ENCODE measurements at places on chromosomes 1 and 21. TPM values are rescaled to one million over a fixed set of nuclear protein-coding genes. Genes with fewer than 3 reads are reported as not detected.

LMX1A gene
- not detected for total RNA-seq

S1PR1 gene
- total RNA-seq, result 10.1 TPM

DNA sequence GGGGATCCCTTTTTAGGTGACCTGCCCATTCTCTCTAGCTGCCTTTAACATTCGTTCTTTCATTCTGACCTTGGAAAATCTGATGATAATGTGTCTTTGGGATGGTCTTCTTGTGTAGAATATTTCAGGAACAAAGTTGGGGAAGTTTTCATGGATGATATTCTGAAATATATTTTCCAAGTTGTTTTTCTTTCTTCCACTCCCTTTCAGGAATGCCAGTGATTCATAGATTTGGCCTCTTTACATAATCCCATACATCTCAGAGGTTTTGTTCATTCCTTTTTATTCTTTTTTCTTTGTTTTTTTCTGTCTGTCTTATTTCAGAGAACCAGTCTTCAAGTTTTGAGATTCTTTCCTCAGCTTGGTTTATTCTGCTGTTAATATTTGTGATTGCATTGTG, 13.9 kb upstream of the SCMH1 start:
- no peaks in the 10 kb centered on the region for H3K36me3 ChIP-seq
- H3K4me1 ChIP-seq, result no peaks in the 10 kb centered on the region
- no peak overlapping the region for H3K4me3 ChIP-seq
- DNase-seq, result no peak

HPCAL4 gene
- total RNA-seq, result 0.66 TPM

Measured in body of pancreas (tissue), 4 donors.